A549 treated with CpdA at 1 μM for 4 hours (cell line): ENCODE measurements at places on chromosomes 2 and 18. TPM values are rescaled to one million over a fixed set of nuclear protein-coding genes. Genes with fewer than 3 reads are reported as not detected.

The SEC11C gene
- 51.4 to 68.1 TPM (median 63.9 TPM) in 5 replicates for total RNA-seq

The RNF25 gene
- total RNA-seq = 43.3 to 48.2 TPM (median 44.4 TPM) in 5 replicates

The GRHL1 gene
- 0.77 to 1.6 TPM (median 0.81 TPM) in 5 replicates for total RNA-seq

The IL1F10 gene
- not detected in 5 replicates for total RNA-seq

The GAL3ST2 gene
- 0.24 to 0.44 TPM (median 0.34 TPM) in 4 of 5 replicates, not detected in the other for total RNA-seq
